ENCODE measurements at places on chromosomes 12 and 14.

GRCh38 chr14:77761205-77761931 lies 412 bp upstream of the SNW1 start:
- peak; percentile 42 for DNase-seq

DNA sequence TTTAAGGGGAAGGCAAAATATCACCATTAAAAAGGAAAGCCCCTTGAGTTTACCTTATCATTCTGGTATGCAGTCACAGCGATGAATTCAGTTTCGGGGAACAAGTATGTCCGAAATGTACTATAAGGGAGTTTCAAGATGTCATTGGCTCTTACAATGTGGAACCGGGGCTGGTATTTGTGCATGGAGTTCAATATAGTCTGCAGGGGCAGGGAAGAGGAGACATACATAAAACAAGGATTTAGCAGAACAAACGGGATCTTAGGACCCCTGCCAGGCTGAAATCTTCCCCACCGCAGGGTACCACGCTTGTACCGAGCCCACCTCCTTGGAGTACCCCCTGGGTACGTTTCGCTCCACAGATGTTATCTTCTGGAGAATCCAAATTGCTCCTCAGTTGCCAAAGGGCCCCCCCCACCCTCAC lies 4.5 kb downstream of the TBX3 start:
- DNase-seq = no peak

DNA sequence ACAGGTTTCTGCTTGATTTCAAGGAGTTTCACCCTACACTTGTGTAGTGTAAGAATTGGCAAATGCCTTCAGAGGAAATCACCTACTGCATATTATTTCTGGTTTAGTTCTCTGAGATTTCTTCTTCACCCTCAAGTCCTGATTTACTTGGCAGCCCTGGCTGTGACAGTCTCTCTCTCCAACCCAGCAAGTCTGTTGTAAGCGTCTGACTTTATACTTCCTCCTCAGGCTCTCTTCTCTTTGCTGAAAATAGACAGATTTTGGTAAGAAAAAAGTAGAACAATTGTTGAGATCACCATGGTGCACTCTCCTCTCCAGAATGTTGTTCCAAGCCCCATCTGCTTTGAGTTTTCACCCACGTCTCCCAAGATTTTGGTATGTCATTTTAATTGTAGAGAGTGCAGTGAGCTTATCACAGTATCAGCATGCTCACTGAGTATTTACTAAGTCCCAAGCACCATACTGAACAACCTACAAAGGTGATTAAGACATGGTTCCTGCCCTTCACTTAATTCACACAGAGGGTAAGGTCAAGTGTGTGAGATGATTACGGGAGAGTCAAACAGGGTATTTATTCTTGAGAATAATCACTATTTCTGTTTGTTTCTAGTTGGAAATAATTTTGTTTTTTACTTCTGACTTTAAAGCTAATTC lies 148.7 kb downstream of the MDGA2 start:
- DNase-seq = no peak

DNA sequence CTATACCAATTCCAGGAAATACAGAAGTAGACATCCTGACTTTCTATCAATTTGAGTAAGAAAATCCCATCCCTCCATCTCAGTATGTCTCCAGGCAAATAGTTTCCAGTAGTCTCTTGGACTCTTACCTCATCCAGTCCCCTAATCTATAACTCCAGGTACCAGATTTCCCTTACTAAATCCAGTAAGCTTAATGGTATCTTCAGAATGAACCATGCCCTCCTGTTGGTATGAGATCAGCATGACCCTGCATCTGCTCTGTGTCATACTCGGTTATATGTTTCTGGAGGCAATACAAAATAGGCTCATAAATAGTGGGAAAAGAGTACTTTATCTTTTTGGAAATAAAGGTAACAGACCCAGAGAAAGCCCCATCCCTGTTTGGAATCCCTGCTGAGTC lies 18.4 kb downstream of the PIGH start:
- no peak for DNase-seq

- no peak for DNase-seq
These were observed 19.2 kb upstream of the MGAT4C start for GRCh38 chr12:86275356-86275755.

DNA sequence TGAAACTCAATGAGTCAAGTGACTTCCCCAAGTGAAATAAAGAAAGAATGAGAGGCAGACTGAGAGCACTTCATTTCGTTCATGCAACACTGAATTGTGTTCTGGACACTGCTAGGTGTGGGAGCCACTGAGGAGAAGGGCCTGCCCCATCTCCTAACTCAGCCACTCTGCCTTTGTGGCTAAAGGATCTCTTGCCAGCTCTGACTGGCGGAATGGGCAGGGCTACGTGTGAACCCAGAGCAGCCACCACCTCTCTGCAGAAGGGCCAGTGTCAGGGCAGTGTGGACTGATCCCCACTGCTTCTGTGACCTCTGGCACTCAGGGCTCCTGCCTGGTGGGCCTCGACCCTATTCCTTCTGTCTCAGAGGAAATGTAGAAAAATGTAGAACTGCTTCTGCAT lies 46.5 kb upstream of the GZMB start:
- no peak for DNase-seq

- no peak for DNase-seq
These were observed 77.5 kb upstream of the KICS2 start for GRCh38 chr12:64299628-64300027.

DNA sequence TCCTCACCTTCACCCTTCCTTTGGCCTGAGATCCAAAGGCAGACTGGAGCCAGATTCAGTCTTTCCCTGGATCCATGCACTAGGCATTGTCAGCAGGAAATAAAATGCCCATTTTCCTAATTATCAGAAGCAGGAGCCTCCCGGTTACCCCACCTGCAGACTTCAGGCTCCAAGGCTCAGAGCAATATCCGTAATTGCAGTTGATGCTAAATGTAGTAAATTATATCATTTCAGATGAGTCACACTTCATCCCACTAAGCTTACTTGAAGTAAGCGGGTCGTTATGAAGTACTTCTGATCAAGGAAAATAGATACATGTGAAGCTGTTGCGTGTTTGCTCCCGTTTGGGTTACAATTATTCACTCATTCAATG lies 110.7 kb upstream of the SFSWAP start:
- DNase-seq = no peak

DNA sequence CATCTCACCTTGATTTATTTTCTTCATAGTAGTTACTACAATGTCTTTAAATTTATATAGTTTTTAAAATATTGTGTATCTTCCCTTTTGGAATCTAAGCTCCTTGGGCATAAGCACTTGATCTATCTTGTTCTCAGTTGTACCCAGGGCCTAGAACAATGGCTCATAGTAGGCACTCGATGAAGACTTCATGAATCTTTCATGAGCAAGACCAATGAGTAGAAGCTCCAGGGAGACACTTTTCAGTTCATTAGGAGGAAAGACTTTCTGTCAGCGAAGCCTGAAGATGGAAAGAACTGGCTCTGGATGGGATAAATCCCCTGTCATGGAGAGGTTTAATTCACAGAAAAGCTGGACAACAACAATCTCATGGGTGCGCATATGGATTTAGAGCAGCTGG lies 140.2 kb upstream of the CRY1 start:
- DNase-seq = no peak

- no peak for DNase-seq
These were observed 2.3 kb downstream of the ABCC9 start for GRCh38 chr12:21938879-21939278.

GRCh38 chr12:1993341-1993740 lies 10.9 kb downstream of the DCP1B start:
- no peak for DNase-seq

- no peak for DNase-seq
These were observed 394.8 kb downstream of the RPS29 start for GRCh38 chr14:49191380-49191779.

GRCh38 chr14:25516838-25517237 lies 466.9 kb upstream of the STXBP6 start:
- DNase-seq = no peak

Data from HEK293T (cell line).